ENCODE measurements at places on chromosomes 1 and 21. TPM values are rescaled to one million over a fixed set of nuclear protein-coding genes. Genes with fewer than 3 reads are reported as not detected.

- no peaks in the 10 kb centered on the region for H3K4me1 ChIP-seq
- H3K36me3 ChIP-seq: no peaks in the 10 kb centered on the region
- no peak for DNase-seq
- H3K4me3 ChIP-seq: no peak overlapping the region
- no peak overlapping the region for H3K27ac ChIP-seq
These were observed 54.8 kb downstream of the FOXO6 start for GRCh38 chr1:41416081-41416480.

The OLFML2B gene
- total RNA-seq: 12.2 TPM

The GSTM5 gene
- 2.9 TPM for total RNA-seq

The ADAMTS5 gene
- 20.6 TPM for total RNA-seq

The KRTAP22-1 gene
- not detected for total RNA-seq

All from thyroid gland (tissue), 4 donors.